RCC 7860 (cell line): ENCODE measurements at places on chromosomes 3 and 15.

DNA sequence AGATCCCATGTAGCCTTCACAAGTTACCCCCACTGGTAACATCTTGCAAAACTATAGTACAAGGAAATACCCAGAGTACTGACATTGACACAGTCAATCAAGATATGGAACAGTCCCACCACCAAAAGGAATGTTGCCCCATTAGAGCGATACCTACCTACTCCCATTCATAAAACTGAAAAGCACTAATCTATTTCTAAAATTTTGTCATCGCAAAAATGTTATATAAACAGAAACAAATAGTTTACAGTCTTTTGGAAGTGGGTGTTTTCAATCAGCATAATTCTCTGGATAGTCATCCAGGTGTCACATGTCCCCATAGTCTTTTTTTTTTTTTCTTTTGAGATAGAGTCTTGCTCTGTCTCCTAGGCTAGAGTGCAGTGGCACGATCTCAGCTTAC, 156.9 kb upstream of the AGTR1 start:
- no peak for DNase-seq

GRCh38 chr3:128702391-128702790, 23.6 kb upstream of the RAB7A start:
- DNase-seq: no peak

DNA sequence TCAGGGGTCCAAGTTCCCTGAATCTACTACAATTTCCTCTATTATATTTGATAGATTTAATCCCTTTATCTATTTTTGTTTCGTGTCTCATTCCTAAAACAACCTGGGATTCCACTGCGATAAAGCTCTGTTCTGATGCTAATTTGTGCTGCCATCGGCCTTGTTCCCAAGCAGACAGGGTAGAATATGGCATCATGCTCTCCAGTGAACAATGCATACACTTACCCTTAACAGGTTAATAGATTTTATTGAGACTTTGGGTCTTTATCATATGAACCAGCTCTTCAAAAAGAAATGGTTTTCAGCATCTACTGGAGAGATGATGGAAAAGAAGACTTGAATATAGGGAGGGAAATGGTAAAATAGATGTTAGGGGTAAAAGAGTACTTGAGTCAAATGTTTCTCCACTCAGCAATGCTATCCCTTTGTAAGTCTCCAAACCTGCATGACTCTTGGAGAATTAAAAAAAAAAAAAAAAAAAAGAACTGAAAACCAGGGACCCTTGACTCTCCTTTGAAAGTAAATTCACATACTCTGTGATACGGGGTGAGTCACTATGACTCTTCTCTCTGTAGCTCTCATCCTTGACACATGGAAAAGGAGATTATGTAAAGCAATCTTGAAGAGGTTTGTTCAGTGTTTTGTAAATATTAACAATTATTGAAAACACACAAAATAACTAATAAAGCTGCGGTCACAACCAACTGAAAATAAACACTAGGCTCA, 268.8 kb downstream of the ZBTB20 start:
- peak; percentile 39 for DNase-seq

- DNase-seq: no peak
These were observed 4.0 kb downstream of the PDHB start for GRCh38 chr3:58429657-58430056.

DNA sequence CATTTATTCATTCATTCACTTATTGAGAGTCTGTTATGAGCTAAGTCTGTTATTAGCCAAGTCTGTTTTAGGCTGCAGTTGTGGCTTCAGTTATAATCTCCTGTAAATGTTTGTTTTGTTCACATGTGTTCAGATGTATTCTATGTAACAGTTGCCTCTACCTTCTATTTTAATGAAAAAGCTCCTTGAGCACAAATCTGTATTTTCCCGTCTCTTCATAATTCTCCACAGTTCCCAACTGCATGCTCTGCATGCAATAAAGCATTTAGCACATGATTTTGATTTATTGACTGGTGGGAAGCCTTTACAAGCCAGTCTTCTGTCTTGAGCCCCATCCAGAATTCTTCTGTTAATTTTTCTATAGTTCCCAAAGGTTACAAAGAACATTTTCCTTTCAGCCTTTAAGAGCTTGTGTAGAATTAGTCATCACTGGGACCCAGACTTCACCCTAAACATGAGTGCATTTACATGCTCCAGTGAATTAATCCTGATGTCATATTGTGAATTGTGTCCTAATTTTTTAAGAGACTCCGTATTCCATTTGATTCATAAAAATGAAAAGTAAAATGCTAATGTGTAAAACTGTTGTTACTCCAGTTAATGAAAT, 122.3 kb upstream of the NR2E3 start:
- peak; percentile 37 for DNase-seq

GRCh38 chr15:66803182-66803729, 101.2 kb downstream of the SMAD6 start:
- peak; percentile 88 for DNase-seq

DNA sequence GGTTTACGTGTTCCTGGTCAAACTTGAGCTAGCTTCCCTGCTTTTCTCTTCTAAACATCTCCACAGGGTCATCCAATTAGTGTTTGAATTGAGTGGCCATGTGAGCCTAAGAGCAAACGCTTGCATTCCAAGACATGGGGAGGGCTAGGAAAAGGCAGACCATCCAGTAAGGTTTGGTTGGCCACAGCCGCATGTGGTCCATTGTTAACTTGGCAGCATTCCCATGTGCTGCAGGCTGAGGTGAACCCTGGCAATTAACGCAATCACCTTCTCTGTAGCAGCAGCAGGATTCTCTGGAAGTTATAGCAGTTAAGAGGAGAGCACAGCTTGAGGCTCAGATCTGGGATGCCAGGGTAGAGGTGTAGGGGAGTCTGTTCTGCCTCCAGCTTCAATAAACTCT, 502.2 kb upstream of the LMCD1 start:
- DNase-seq: no peak

GRCh38 chr3:14228681-14229470, 50.3 kb downstream of the LSM3 start:
- no peak for DNase-seq

DNA sequence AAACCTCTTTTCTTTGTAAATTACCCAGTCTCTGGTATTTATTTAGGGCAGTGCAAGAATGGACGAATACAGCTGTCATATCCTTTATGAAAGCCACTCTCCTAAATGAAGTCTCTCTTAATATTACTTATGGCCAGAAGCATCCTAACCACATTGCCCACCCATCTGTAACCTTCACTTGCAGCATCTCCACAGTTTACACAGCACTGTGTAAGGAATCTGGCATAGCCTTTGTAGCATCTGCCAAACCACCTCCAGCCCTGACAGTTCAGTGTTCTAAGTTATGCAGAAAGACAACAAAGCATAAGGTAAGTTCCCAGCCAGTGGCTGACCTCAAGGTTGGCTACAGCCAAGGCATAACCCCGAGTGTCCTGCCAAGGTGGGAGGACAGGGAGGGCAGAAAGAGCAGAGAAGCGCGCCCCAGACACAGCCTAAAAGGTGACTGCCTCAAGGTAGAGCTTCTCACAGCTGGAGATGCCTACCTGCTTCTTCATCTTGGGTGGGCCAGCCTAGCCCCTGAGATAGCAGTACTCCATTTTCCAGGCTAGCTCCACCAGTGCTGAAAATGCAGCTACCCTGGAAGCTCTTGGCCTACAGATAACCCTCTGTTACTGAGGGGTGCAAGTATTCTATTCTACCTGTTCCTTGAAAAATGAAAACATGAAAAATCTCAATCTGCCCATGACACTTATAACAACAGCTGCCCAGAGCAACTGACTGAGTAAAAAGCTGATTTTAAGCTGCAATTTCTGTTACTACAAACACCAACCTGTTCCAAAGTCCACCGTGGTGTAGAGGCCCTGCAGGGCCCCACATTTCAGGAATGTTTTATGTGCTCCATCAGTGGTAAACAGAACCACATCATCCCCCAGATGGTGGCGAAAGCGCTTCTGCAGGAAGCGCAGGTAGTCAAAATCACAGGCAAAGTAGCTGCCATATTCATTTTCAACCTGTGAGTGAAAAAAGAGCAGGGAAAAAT, 39.3 kb downstream of the GLB1 start:
- no peak for DNase-seq

DNA sequence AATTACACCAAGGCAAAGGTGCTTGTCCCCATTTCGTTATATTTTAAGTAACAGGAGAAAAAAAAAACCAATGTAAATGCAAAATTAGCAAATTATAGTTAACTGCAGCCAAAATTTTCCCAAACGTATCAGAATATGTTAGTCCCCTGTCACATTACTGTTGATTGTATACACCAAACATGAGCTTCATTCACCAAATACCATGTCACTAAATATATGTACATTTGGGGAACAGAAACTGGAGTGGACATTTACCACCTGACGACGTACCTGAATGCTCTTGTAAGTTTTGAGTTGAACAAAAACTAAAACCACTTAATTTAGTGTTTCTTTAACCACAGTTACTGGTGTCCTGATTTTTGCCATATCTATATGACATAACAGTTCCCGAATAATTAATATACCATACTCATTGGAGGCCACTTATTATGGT, 3.3 kb upstream of the FOXP1 start:
- no peak for DNase-seq

GRCh38 chr3:155130001-155130400, 49.9 kb downstream of the MME start:
- DNase-seq: no peak

- DNase-seq: no peak
These were observed 3.8 kb downstream of the TCTA start for GRCh38 chr3:49415931-49416601.

- peak; percentile 78 for DNase-seq
These were observed 24.9 kb downstream of the SIAH2 start for GRCh38 chr3:150737874-150738679.

GRCh38 chr15:91589360-91589759, 264.1 kb upstream of the SLCO3A1 start:
- DNase-seq: no peak

DNA sequence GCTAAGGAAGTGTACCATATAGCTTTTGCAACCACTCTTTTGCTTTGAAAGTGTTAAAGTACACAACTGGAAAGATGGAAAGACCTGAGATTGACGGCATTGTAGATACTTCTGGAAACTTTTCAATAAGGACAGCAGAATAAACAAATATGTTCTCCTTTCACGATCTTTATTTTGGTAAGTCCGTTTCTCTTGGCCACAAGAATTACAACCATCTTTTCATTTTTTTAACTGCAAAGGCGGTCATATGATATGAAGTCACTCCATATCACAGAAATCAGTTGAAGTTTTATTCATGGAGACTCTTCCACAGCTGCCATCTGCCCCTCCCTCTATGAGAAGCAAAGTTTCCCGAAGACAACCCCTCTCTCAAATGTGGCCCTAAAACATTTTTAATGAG, 303.4 kb upstream of the ICE2 start:
- no peak for DNase-seq

DNA sequence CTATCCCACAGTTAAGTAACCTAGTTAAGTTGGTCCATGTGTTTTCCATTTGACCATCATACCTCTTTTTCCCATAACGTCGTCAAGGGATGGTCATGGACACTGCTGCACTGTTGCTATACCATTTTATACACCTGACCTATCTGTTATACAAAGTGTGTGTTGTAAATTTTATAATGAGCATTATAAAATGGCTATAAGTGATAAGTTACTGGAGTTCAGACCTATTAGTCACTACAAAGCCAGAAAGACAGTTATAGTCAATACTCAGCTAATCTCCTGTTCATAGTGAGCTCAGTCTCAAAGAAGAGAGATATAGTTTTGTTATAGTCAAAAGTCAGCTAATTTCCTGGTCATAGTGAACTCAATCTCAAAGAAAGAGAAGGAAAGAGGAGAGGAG, 18.9 kb upstream of the CTNNB1 start:
- DNase-seq: no peak

DNA sequence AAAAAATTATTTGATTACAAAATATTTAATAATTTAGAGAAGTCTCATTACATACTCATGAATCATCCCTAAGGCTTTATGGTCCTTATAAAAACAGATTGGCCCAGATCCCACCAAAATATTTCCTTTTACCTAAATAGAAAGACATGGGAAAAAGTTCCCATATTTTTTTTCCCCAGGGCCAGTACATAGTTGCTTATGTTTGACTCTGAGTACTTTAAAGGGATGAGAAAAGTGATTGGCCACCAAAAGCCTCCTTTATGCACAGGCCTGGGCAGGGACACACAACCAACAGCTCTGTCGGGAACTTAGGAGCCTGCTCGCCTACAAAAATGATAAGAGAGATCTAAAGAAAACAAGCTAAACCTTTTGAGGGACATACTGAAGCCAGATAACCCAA, 22.3 kb downstream of the KCNAB1 start:
- DNase-seq: no peak

- peak; percentile 16 for DNase-seq
These were observed at the start of gene CELF6 for GRCh38 chr15:72319985-72320671. TSS of gene CELF6 (minus strand) at chr15:72320157. CDS start at chr15:72319874, 283 bp downstream.

- no peak for DNase-seq
These were observed 254.3 kb upstream of the ARHGEF26 start for GRCh38 chr3:153866901-153867300.

DNA sequence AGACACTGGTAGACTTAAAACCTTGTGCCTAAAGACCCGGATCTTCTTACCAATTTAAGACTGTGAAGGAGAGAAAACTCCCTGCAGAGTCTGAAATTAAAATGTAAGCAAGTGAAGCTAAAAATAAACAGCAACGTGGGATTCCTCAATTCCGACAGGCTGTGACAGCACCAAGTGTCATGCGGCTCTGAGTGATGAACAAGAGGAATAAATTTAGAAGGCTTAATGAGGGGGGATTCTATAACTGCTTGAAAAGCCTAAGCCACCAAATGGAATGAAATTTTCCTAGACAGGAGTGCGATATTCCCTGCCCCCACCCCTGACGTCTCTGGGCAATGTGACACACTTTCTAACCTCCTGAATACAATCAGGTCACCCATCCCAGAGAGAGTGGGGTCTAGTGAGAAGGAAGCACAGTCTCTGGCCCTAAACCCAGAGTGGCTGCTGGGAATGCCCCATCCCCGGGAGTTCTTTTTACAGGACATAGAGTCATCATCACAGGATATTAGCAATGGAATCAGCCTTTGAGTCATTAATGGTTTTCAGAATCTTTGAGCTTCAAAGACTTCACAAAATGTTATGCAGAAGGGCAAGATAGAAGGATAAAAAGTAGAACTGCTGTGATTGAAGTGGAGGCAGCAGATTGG, 114.3 kb downstream of the EDEM1 start:
- DNase-seq: no peak

GRCh38 chr15:64611085-64611725, 150.8 kb downstream of the ZNF609 start:
- no peak for DNase-seq

- no peak for DNase-seq
These were observed 182.0 kb downstream of the STT3B start for GRCh38 chr3:31714495-31715280.

GRCh38 chr15:65416845-65417416, 5.8 kb downstream of the IGDCC4 start:
- DNase-seq: no peak

GRCh38 chr15:90103701-90104329, 1.5 kb upstream of the IDH2 start:
- no peak for DNase-seq

- DNase-seq: no peak
These were observed 965 bp upstream of the SLC38A3 start for GRCh38 chr3:50203809-50204803.

- peak; percentile 11 for DNase-seq
These were observed 1.5 kb downstream of the CYP1A1 start for GRCh38 chr15:74723754-74724334.
